Activated T-helper 1 cell treated with Interleukin-2 at 50 U/mL for 16 hours (primary cell): ENCODE measurements at places on chromosomes 11 and 22.

GRCh38 chr11:65655570-65656332 lies 7.0 kb downstream of the RELA start:
- no peak for DNase-seq

GRCh38 chr11:114668109-114668508 lies 10.2 kb upstream of the NXPE2 start:
- DNase-seq = no peak

GRCh38 chr22:35955546-35955945 lies 73.1 kb downstream of the RBFOX2 start:
- DNase-seq = no peak

- no peak for DNase-seq
Observed at GRCh38 chr11:70103256-70103975, 25.3 kb downstream of the ANO1 start.

DNA sequence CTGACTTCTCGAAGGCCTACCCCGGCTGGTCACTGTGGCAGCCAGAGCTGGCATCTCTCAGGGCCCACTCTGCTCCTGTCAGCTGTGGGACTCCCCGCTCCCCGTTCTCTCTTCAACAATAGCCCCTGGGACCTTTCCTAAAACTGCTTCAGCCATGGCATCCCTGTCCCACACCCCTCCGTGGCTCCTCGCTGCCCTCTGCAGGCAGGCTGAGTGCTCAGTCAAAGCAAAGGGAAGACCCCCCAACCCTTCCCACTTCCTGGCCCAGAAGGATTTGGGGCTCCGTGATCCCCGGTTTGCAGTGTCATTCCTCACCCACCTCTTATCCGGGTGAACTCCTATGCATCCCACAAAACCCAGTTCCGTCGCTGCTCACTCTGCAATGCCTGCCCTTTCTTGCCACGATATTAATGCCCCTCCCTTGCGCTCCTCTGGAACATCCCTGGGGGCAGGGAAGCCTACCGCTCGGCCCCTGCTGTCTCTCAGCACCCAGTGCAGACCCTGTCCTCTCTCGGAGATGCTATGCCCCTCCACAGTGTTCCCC lies 1.6 kb upstream of the TH start:
- DNase-seq = no peak
